ENCODE measurements at places on chromosomes 13 and 19. TPM values are rescaled to one million over a fixed set of nuclear protein-coding genes. Genes with fewer than 3 reads are reported as not detected.

DNA sequence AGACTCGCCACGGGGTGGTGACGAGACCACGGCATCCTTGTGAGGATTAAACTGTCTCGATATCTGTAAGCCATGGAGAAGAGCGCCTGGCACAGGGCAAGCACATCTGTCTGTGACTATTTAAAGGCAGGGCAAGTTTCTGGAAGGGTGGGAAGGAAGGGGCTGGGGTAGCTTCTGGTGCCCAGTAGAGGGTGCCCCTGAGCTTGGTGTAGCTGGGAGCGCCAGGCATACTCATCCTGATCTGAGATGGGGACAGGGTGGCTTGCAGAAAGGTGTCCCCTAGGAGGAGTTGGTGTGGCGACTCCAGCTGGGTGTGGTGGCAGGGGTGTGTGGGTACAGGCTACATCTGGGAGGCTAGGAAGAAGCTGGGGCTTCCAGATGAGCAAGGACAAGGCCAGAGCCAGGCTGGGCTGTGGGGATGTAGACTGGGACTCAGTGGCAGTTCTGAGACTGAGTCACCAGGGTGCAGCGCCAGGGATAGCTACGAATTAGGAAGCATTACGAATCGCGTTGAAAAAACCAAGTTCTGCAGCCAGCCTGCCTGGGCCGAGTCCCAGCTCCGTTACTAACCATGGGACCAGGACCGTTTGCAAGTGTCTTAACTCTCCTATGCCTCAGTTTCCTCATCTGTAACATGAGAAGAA lies 23.1 kb upstream of the ASPDH start:
- H3K27ac ChIP-seq = no peak overlapping the region
- peaks cover 5% of the 10 kb centered on the region for H3K36me3 ChIP-seq
- peaks cover 4% of the 10 kb centered on the region for H3K4me1 ChIP-seq
- no peak overlapping the region for H3K4me3 ChIP-seq
- DNase-seq = no peak

DNA sequence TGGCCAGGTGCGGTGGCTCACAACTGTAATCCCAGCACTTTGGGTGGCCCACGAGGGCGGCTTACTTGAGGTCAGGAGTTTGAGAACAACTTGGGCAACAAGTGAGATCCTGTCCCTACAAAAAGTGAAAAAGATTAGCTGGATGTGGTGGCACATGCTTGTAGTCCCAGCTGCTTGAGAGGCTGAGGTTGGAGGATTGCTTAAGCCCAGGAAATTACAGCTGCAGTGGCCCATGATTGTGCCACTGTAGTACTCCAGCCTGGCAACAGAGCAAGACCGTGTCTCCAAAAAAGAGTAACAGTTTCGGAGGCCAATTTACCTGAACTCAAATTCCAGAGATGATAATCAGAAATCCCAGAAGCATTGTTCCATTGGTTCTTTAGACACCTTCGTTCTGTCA lies 4.4 kb downstream of the ZNF473 start:
- H3K4me1 ChIP-seq = peaks cover 17% of the 10 kb centered on the region
- no peak overlapping the region for H3K27ac ChIP-seq
- peaks cover 4% of the 10 kb centered on the region for H3K27me3 ChIP-seq
- no peak overlapping the region for H3K4me3 ChIP-seq
- DNase-seq = no peak

DNA sequence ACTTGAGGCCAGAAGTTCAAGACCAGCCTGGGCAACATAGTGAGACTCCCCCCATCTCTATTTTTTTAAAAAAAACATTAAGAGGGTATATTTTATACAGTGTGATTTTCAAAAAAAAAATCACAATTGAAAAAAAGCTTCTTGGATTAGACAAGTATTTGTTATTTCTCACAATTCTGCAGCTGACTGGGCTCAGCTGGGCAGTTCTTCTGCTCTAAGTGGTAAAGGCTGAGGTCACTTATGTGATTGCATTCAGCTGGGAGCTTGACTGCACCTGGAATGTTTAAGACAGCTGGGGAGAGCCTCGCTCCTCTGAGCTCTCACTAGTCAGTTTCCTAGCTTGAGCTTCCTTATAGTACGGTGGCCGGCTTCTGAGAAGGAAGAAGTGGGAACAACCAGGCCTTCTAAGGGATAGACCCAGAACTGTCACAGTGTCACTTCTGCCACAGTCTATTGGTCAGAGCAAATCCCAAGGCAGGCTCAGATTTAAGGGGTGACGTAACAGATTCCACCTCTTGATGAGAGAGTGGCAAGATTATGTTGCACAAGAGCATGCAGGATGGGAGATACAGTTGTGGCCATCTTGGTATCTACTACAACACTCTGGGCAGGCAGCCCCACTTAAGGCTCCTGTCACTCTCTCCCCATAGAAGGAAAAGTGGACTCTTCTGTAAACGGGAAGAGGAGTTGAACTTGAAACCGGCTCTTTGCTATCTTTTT lies 19.7 kb upstream of the IRGC start:
- no peak for DNase-seq
- H3K27ac ChIP-seq = no peak overlapping the region
- H3K4me3 ChIP-seq = no peak overlapping the region
- peaks cover 43% of the 10 kb centered on the region for H3K27me3 ChIP-seq
- H3K4me1 ChIP-seq = peaks cover 15% of the 10 kb centered on the region
- H3K36me3 ChIP-seq = no peaks in the 10 kb centered on the region

- H3K36me3 ChIP-seq = no peaks in the 10 kb centered on the region
- no peak overlapping the region for H3K4me3 ChIP-seq
- no peak for DNase-seq
- H3K27me3 ChIP-seq = no peaks in the 10 kb centered on the region
Observed at GRCh38 chr13:78420814-78421213, 182.5 kb downstream of the POU4F1 start.

GRCh38 chr19:40502647-40503319 lies 36.0 kb downstream of the SPTBN4 start:
- H3K27ac ChIP-seq = no peak overlapping the region
- no peaks in the 10 kb centered on the region for H3K4me1 ChIP-seq
- H3K4me3 ChIP-seq = no peak overlapping the region
- H3K27me3 ChIP-seq = peaks cover 8% of the 10 kb centered on the region
- no peaks in the 10 kb centered on the region for H3K36me3 ChIP-seq

DNA sequence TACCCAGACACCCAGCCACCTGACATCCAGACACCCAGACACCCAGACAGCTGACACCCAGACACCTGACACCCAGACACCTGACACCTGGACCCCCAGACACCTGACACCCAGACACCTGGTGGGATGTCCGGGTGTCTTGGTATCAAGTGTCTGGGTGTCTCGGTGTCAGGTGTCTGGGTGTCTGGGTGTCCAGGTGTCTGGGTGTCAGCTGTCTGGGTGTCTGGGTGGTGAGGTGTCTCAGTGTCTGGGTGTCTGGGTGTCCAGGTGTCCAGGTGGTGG lies 18.6 kb downstream of the C19orf12 start:
- H3K27me3 ChIP-seq = no peaks in the 10 kb centered on the region
- H3K36me3 ChIP-seq = peaks cover 5% of the 10 kb centered on the region
- H3K4me3 ChIP-seq = no peak overlapping the region
- H3K27ac ChIP-seq = no peak overlapping the region
- DNase-seq = no peak
- H3K4me1 ChIP-seq = peaks cover 15% of the 10 kb centered on the region

DNA sequence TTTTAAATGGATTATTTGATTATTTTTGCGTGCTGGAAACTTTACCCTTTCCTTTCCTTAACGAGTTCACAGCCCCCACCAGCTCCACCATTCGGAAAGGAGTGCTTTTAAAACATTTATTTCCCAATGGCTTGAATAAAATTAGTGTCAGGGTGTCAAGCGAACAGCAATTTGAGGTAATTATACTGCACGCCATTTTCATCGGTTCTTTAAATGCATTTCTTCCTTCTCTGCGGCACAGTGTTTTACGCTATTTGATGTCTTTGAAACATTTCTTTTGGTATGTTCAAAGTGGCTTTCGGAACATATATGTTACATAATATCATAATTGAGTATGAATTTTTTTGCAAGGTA lies 309 bp upstream of the SLITRK1 start:
- no peak overlapping the region for H3K4me3 ChIP-seq
- no peak overlapping the region for H3K27ac ChIP-seq
- H3K36me3 ChIP-seq = no peaks in the 10 kb centered on the region
- peaks cover 76% of the 10 kb centered on the region for H3K27me3 ChIP-seq

DNA sequence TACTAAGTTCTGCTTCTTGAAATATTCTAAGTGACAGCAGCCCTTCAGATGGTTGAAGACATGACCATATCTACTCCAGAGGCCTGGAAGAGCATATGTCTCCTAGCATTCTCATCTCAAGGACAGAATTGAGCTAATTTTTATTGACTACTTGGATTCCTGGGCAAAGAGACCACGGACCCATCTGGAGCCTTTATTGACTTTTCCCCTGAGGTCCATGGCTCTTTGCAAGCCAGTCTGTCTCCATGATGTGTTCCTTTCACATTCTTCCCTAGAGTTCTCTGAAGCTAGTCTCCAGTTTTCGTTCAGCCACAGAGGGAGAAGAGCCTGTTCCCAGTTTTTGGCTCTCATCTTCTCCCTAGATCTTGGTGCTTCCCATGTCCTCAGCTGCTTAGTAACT lies 202.7 kb downstream of the PCCA start:
- no peak for DNase-seq
- no peak overlapping the region for H3K4me3 ChIP-seq
- no peaks in the 10 kb centered on the region for H3K4me1 ChIP-seq
- no peaks in the 10 kb centered on the region for H3K27me3 ChIP-seq
- H3K27ac ChIP-seq = no peak overlapping the region

DNA sequence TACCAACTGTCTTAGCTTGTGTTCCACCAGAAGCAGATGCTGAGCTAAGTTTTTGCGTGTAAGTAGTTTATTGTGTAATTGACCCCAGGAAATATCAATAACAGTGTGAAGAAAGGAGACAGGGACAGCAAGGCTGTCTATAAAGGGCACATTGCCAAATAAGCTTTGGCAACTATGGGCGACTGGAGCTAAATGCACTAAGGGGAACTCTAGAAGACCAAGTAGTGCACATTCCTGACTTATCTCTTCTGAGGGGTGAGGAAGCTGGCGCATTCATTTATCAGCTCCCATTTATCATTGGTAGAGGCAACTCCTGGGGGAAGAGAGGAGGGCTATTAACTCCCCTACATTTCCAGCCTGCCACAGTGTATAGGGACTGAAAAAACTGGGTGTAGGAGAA lies 135.0 kb downstream of the DLEU7 start:
- peaks cover 9% of the 10 kb centered on the region for H3K27me3 ChIP-seq
- peaks cover 4% of the 10 kb centered on the region for H3K4me1 ChIP-seq
- no peaks in the 10 kb centered on the region for H3K36me3 ChIP-seq
- no peak for DNase-seq

DNA sequence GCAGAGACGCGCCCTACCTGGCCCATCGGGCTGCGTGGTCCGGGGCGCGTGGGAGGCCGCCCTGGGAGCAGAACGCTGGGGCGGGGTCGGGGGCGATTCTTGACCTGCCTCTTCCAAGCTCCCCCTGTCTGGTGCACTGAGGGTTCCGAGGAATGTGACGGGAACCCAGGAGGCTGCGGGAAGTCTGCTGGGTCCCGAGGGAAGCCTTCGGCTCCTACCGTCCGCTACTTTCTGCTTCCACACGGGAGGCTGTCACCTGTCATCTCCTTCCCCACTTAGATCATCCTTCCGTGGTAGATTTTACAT lies 781 bp upstream of the SPRYD7 start:
- DNase-seq = no peak
- no peak overlapping the region for H3K27ac ChIP-seq
- no peaks in the 10 kb centered on the region for H3K27me3 ChIP-seq
- H3K36me3 ChIP-seq = no peaks in the 10 kb centered on the region
- peaks cover 16% of the 10 kb centered on the region for H3K4me1 ChIP-seq

GRCh38 chr19:9658769-9659168 lies 16.1 kb downstream of the ZNF562 start:
- H3K4me1 ChIP-seq = peaks cover 15% of the 10 kb centered on the region
- no peak for DNase-seq
- peaks cover 61% of the 10 kb centered on the region for H3K36me3 ChIP-seq
- no peak overlapping the region for H3K27ac ChIP-seq

GRCh38 chr19:15299568-15300409 lies 32.5 kb downstream of the BRD4 start:
- peaks cover 26% of the 10 kb centered on the region for H3K36me3 ChIP-seq
- peak overlapping the region; percentile 98 for H3K27ac ChIP-seq
- H3K4me3 ChIP-seq = no peak overlapping the region
- H3K27me3 ChIP-seq = no peaks in the 10 kb centered on the region

- no peaks in the 10 kb centered on the region for H3K27me3 ChIP-seq
- no peak overlapping the region for H3K27ac ChIP-seq
- DNase-seq = no peak
- no peaks in the 10 kb centered on the region for H3K4me1 ChIP-seq
- H3K36me3 ChIP-seq = no peaks in the 10 kb centered on the region
- H3K4me3 ChIP-seq = no peak overlapping the region
Observed at GRCh38 chr13:96860882-96861281, 133.4 kb downstream of the OXGR1 start.

Gene ZNF566
- 6.0 TPM for total RNA-seq

Gene DCT
- not detected for total RNA-seq

Gene FOSB
- total RNA-seq = 10.5 TPM

Gene CGB1
- not detected for total RNA-seq

Gene WDR88
- 0.16 TPM for total RNA-seq

Gene RFPL4A
- not detected for total RNA-seq

Gene TMEM238
- total RNA-seq = 10.8 TPM

Data from activated naive CD8-positive, alpha-beta T cell treated with anti-CD3 and anti-CD28 coated beads for 36 hours (primary cell).